ENCODE measurements at places on chromosomes 4 and X. TPM values are rescaled to one million over a fixed set of nuclear protein-coding genes. Genes with fewer than 3 reads are reported as not detected.

Gene XPNPEP2
- total RNA-seq, result 29.3 TPM

Gene SEPSECS
- total RNA-seq, result 5.8 TPM

Gene VCX3A
- not detected for total RNA-seq

Gene JAKMIP1
- 0.14 TPM for total RNA-seq

Gene PROM1
- 0.43 TPM for total RNA-seq

Gene PNMA6F
- not detected for total RNA-seq

Gene SPANXN4
- not detected for total RNA-seq

Gene PITX2
- total RNA-seq, result 0.43 TPM

Gene MSX1
- 20.8 TPM for total RNA-seq

Gene FAM47E
- total RNA-seq, result 1.4 TPM

Measured in posterior vena cava (tissue), 2 donors.